ENCODE measurements at places on chromosomes 13 and 19.

DNA sequence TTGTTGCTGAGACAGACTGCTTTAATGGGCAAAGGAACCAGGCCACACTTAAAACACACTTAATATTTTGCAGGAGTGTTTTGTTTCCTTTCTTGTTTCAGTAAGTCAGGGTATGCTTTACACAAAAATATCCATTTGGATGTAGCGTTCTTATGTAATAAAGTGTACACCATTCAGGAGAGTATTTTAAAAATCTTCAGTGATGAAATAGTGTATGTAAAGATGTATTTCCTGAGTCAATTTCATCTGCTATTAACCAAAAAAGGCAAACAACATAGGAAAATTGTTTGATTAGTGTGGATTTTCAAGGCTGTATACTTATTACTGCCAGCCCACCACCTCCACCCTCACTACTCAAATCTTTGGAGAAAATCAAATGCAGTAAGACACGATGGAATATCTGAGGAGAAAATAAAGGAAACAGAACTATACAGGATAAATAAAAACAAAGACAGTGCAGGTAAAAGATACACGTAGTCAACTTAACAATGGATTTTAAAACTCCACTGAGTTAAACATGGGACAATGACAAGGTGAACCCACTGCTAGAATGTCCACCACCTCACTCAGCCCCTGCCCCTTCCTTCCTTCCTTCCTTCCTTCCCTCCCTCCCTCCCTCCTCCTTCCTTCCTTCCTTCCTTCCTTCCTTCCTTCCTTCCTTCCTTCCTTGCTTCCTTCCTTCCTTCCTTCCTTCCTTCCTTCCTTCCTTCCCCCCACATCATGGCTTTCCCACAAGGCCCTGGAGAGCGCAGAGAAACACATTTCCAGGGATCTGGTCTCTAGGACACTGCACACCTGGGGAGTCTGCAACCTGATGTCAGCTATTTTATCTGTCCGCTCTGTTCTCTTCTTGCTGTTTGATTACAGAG, 360.3 kb downstream of the IRS2 start:
- no peak for DNase-seq

DNA sequence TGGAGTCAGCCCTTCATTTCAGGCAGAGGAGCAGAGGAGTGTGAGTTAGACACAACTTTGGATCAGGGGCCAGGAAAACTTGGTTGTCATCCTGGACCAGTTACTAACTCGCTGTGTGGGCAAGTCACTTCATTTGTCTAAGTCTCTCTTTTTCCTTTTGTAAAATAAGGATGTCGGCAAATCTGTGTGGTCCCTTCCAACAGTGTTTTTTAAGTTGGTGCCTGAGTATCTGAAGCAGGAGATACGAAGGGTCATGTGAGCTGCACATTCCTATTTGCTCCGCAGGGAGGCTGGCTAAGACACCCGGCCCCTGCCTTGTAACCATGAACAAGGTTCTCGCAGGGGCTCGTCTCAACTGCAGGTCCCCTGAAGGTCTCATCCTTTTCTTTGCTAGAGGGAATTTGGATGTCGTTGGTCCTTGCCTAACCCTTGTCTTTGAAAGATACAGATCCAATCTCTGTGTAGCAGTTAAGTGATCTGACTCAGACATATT, 64.3 kb downstream of the LRCH1 start:
- DNase-seq: no peak

DNA sequence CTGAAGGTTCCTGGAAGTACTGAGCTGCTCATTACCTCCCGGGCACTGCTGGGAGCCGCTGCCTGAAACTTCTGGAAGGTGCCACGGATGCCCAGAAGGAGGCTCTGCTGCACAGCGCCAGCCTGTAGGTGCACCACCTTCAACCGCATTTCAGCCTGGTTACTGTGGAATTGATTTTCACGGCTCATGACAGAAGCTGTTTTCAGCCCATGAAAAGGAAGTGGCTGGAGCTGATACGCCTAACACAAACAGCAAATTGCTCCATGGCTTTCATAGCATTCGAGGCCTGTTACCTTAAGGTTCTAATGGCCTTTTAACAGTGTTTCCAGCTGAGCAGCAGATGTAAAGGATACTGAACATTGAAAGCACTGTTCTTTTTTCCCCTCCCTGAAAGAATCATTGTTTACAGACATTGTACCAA, 22.0 kb downstream of the GPC6 start:
- no peak for DNase-seq

DNA sequence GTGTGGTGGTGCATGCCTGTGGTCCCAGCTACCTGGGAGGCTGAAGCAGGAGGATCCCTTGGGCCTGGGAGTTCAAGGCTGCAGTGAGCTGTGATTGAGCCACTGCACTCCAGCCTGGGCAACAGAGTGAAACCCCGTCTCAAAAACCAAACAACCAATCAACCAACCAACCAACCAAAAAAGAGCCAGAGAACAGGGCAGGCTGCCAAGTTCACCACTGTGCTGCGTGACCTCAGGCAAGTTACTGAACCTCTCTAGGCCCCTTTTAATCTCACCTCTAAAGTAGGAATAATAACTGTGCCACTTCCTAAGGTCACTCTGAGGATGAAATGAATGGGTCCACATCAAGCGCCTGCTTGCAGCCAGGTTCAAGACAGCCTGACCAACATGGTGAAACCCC, 16.9 kb downstream of the TJP3 start:
- no peak for DNase-seq

GRCh38 chr13:35804901-35805300, 326.3 kb downstream of the DCLK1 start:
- DNase-seq: no peak

GRCh38 chr19:18514800-18515682, 6.8 kb downstream of the ELL start:
- DNase-seq: no peak

- no peak for DNase-seq
Measured at GRCh38 chr13:98539666-98540065, 37.2 kb downstream of the STK24 start.

DNA sequence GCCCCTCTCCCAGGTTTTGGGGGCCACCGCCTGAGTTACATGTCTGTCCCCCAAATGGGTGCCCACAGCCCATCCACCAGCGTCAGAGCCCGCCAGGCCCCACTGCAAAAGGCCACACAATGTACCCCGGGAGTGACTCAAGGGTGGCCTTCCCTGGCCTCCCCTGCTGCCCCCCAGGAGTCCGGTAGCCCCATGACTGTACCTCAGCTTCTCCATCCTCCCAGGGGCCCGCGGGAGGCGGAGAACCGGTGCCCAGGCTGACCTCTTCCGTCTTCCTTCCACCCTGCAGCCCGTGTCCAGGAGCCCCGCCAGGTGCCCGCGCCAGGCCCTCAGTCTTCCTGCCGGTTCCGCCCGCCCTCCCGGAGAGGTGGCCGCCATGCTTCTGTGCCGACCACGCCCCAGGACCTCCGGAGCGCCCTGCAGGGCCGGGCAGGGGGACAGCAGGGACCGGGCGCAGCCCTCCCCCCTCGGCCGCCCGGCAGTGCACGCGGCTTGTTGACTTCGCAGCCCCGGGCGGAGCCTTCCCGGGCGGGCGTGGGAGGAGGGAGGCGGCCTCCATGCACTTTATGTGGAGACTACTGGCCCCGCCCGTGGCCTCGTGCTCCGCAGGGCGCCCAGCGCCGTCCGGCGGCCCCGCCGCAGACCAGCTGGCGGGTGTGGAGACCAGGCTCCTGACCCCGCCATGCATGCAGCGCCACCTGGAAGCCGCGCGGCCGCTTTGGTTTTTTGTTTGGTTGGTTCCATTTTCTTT, 10.3 kb downstream of the CBARP start:
- DNase-seq: no peak

DNA sequence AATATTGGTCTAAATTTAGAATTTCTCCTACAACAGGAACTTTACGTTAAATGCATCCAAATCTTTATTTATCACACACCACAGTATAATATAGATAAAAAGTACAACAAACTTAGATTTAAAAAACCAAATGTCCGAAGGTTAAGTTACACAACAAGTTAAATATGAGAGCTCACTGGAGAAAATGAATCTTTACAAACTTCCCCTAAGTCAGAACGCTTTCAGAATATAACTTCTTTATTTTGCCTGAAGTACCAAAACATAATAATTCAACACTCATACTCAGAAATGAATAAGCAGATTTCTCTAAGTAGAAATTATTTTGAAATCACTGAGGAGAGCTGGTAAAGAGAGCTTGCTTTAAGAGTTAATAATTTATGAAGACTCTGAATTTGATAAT, 33.8 kb downstream of the TSC22D1 start:
- no peak for DNase-seq

DNA sequence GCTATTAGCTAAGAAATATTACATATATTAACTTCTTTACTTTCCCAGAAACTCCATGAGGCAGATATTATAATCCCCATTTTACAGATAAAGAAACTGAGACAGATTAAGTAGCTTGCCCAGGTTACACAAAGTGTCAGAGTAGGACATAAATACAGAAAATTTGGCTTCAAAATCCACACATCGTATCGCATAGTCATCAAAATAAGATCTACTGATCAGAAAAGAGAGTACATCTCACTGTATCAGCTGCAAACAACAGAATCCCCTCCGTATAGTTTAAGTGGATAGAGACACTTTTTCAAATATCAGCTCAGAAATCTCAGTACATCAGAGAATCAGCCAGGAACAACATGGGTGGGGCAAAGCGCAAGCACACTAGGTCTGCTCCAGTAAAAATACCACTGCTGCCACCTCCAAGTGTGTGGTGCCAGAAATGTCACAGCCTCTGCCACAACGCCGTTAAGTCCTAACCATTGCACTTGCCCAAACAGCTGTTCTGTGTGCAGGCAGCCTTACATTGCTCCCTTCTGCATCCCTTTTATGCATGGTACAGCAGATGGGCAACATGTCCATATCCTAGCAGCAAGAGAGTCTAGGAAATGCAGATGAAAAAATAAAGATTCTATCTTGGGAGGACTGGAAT, 204.8 kb downstream of the KLF12 start:
- DNase-seq: no peak

DNA sequence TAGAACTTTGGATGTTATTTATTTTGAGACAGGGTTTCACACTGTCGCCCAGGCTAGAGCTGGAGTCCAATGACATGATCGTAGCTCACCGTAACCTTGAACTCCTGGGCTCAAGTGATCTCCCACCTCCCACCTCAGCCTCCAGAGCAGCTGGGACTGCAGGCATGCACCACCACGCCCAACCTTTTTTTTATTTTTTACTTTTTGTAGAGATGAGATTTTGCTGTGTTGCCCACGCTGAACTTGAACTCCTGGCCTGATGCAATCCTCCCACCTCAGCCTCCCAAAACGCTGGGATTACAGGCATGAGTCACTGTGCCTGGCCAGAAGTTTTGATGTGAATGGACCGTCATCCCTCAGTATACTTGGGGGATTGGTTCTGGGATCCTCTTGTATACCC, 13.7 kb downstream of the ANKRD27 start:
- no peak for DNase-seq

DNA sequence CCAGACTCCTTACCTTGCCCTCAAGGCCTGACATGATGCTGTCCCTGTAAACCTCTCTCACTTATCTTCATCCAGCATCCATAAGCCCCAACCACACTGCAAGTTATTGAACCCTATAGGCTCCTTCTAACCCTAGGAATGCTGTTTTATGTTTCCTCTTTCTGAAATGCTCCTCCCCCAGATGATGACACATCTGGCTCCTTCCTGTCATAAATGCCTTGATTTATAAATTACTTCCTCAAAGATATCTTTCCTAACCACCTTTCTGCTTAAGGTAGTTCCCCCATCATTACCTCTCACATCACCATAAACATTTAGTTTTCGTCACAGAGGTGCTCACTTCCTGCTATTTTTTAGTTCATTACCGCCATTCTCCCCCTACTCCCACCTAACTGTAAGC, 12.3 kb downstream of the RUBCNL start:
- no peak for DNase-seq

GRCh38 chr19:16386619-16387240, 62.1 kb downstream of the KLF2 start:
- no peak for DNase-seq

GRCh38 chr19:4357095-4357797, 13.9 kb downstream of the MPND start:
- DNase-seq: peak; percentile 62

- DNase-seq: no peak
Measured at GRCh38 chr19:43316591-43317319, 36.7 kb upstream of the CD177 start.

GRCh38 chr13:29947839-29948238, 97.4 kb upstream of the UBL3 start:
- no peak for DNase-seq

- DNase-seq: no peak
Measured at GRCh38 chr13:109214393-109214792, 572.0 kb downstream of the IRS2 start.

DNA sequence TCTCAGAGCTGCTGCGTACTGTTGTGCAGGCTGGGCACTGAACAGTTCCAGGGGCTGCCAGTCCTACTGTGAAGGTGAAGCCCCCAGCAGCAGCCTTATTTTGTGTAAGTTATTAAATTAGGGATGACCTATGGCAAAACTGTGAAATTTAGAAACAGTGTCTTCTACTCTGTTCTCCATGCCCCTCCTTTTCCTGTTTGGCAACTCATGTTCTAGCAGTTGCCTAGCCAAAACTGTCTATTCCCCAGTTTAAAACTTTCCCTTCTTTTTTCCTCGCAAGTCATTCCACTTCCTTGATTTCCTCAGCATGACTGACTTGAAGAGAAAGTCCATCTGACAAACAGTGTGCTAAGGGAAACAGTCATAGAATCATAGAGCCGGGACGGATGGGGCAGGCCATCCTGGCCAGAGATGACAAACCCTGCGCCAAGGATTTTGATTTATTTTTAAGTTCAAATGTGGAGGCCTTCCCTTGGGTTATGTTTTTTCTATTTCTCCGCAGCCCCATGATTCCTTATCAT, 78.1 kb upstream of the OLFM4 start:
- no peak for DNase-seq
